ENCODE measurements at places on chromosomes 2 and 18.

DNA sequence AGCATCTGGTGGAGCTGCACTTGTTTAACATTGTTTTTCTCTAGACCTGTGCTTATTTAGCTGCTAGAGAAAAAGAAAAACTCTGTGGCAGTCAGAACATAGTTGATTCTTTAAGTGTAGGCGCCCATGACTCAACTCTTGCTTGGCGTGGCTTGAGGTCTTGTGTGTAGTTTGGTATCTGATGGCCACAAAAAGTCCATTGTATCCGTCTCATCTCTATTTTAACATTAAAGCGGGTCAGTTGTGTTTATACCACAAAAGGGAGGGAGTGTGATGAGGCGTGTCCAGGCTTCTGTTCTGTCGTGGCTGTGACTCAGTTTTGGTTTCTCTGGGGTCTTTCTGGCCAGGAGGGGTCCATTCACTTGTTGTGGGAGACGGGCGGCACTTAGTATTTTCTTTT is 24.2 kb upstream of the UGT1A8 start:
- no peak for DNase-seq

GRCh38 chr2:126253669-126254068 is 402.3 kb upstream of the GYPC start:
- no peak for DNase-seq

GRCh38 chr2:55871637-55872036 is 51.9 kb downstream of the EFEMP1 start:
- DNase-seq: no peak

GRCh38 chr2:238143239-238143951 is 4.9 kb downstream of the KLHL30 start:
- peak; percentile 35 for DNase-seq

GRCh38 chr2:237064203-237065070 is 21.3 kb upstream of the COPS8 start:
- DNase-seq: no peak

DNA sequence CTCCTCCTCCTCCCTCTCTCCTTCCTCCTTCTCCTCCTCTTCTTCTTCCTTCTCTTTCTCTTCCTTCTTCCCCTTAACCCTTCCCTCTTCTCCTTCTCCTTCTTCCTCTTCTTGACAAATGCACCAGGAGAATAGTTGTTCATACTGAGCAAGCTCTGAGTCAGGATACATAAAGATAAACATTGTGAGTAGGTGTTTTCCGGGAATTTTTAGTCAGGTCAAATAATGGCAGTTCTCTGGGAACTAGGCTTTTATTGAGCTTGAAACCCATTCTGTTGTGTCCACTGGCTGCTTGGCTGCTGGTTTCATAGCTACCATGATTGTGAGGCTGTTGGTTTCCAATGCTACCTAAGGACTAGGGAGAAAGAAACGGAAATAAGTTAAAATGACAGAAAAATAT is 1144.7 kb upstream of the DDX18 start:
- DNase-seq: no peak

DNA sequence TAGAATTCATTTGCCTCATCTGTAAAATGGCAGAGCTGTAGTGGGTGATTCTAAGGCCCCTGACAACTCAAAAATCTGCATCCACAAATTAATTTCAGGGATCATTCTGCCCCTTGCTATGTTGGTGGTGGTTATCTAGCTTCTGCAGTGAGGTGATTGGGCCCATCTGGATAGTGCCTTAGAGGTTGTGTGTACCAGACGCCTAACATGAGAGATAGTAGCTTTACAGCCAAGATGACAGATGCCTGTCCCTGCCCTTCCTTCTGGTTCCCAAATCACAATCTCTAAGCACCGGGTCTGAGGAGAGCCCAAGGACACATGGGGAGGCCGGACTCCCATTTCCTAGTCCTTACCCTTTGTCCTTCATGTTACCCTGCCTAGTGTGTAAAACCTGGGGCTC is 51.1 kb upstream of the TNP1 start:
- DNase-seq: no peak

DNA sequence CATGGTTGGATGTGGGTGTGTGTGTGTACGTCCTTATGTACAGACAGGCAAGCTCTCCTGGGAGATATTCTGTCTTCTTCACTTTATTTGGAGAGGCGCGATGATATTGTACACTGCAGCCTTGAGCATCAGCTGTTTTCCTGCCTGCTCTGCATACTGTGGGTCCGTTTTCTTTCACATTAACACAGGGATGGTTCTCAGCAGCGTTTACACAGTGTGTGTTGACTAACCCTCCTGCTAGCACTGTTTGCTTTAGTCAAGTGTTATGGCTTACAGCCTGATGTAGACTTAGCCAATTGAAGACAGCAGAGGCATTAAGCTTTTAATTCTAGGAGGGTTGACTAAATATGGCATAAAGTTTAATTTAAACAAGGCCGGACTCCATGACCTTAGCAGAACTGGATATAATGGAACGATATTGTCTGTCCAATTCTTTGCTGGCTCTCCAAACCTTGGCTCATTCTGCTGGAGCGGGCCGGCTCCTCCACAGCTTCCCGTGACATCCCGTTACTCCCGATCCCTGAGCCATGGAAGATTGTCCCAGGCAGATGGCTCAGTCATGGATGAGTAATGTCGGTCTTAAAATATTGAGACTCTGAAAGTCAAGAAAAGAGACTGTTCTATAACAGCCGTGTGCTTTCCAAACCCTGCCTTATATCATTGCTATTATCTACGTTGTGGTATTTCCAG is 134.7 kb downstream of the TPGS2 start:
- no peak for DNase-seq

GRCh38 chr2:10331702-10332401 is 29.1 kb downstream of the HPCAL1 start:
- DNase-seq: peak; percentile 31

DNA sequence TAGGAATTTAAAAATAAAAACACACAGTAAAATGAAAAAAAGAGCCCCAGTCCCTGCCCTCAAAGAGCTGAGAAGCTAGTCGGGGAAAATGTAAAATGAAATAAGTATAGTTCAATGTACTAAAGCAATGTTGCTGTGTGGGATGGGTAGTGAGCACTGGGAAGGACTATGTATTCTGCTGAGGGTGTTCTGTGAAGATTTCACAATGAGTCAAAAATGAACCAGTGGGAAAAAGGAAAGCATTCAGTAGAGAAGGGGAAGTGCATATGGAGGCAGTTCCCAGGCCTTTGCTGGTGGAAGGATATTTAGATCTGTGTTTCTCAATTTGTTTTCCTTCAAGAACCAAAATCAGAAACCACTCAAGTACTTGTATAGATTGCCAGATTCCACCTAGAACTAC is 1094.7 kb upstream of the KLHL29 start:
- DNase-seq: no peak

GRCh38 chr2:60552078-60552850 is 1.2 kb downstream of the BCL11A start:
- no peak for DNase-seq

GRCh38 chr2:216328347-216328746 is 43.9 kb downstream of the MARCHF4 start:
- no peak for DNase-seq

DNA sequence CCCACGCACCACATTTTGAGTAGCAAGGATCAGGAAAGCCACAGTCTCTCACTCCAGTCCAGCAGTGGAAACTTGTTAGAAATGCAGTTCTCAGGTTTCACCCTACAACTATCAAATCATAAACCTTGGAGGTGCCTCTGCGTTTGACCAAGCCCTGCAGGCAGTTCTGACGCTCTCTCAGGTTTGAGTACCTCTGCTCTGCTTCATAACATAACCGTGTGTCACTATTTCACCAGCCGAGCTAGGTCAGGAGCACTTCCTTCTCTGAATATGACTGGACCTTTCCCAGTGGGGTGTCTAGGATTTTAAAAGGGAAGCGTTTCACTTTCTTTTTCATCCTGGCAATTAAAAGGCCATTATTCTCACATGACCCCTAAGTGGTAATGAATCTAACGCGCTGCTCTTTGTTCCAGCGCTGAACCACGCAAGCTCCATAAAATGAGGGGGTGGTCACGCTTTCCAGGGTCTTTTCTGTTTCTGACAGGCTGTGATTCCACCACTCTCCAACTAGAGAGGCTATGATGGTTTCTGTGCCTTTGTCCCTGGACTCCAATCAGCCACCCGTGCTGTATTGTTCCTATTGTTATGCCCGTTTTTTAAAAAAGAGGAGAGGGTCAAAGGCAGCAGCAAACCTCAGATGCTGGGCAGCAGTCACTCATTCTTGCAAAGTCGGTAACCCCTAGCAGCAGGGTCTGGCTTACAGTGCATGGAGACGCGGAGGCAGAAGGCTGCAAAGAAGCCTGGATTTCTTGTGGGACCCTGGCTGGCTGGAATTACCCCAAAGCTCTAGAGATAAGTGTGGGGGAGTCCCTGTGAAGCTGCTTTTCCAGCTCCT is 75.2 kb upstream of the CTNNA2 start:
- no peak for DNase-seq

- no peak for DNase-seq
These were observed 385.3 kb downstream of the IRS1 start for GRCh38 chr2:226414335-226414734.

DNA sequence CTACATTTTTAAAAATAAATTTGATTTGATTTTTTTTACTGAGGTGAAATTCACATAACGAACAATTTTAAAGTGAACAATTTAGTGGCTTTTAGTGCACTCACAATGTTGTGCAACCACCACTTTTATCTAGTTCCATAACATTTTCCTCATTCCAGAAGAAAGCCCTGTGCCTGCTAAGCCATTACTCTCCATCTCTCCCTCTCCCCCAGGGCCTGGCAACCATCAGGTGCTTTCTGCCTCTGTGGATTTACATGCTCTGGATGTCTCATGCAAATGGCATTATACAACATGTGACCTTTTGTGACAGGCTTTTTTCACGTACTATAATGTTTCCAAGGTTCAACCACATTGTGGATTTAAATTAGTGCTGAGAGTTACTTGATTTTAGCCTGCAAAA is 19.9 kb upstream of the LDLRAD4 start:
- no peak for DNase-seq

DNA sequence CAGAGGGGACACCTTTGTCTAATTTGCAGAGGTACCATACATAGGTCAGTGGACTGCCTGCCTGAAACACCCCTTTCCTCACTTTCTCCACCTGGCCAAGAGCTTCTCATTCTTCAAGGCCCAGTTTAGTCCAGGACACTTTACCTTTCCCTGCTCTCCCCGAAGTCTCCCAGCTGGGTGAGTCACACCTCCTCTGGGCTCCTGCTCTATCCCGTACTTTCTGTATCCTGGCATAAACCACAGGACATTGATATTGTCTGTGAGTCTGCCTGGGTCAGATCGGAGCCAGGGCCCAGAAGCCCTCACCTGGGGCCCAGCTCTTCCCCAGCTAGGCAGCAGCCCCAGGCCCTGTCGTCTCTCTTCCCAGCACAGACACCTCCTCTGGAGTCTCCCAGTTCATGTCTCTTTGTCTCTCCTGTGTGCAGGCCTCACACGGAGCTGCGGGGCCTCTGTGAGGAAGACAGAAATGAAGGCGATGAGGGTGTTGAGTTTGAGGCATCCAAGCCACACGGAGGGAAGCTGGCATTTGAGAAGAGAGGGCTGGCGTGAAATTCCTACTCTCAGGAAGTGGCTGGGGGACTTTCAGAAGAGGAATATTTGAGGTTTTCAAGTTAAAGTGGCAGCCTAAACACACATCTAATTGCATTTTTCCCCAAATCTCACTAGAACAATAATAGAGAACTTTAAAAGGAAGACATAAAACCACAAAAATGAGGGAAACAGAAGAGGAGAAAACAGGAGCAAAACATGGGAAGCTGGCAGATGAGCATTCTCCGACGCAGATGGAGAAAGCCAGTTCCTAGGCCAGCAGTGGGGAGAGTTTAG is 79.6 kb upstream of the LAPTM4A start:
- DNase-seq: no peak

DNA sequence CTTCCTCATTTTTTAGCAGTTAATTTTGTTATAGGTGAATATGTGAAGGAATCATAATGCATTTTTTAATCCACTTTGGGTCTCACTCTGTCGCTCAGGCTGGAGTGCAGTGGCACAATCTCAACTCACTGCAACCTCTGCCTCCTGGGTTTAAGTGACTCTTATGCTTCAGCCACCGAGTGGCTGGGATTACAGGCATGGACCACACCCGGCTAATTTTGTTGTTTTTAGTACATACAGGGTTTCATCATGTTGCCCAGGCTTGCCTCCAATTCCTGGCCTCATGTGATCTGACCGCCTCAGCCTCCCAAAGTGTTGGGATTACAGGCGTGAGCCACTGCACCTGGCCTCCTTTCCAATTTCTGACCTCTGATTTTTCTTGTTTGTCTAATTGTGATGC is 17.7 kb downstream of the SCYGR5 start:
- no peak for DNase-seq

- no peak for DNase-seq
These were observed 101.9 kb downstream of the NOL4 start for GRCh38 chr18:34122724-34123334.

GRCh38 chr18:31100436-31101182 is 1.6 kb downstream of the DSC2 start:
- no peak for DNase-seq

GRCh38 chr2:238174701-238175100 is 15.9 kb downstream of the ERFE start:
- no peak for DNase-seq

DNA sequence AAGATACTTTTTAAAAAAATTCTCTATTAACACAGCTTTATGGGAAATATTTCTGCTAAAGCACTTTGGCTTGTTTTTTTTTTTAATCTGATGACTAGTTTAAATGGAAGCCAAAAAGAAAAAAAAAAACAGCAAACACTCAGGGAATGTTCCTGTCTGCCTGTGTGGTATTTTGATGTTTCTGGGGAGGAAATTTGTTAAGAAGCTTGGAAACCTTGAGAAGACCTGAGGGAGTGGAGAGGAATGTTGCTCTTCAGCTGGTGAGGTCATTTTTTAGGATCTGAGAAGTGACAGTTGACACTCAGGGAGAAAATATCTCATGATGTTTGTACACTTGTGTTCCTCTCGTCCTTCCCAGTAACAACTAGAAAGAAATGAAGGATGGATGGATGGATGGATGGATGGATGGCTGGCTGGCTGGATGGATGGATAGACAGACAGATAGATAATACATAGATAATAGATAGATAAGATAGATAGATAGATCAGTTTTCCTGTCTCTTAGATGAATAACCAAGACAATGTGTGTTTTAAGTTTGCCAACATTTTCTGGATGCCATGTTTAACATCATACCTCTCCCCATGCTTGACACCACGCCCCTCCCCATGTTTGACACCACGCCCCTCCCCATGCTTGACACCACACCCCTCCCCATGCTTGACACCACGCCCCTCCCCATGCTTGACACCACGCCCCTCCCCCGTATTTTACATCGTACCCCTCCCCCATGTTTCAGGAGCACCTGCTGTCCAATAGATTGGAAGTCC is 84.8 kb downstream of the CTIF start:
- no peak for DNase-seq

GRCh38 chr2:207594731-207595130 is 30.5 kb downstream of the METTL21A start:
- no peak for DNase-seq

GRCh38 chr2:195164930-195165329 is 492.1 kb upstream of the SLC39A10 start:
- DNase-seq: no peak

DNA sequence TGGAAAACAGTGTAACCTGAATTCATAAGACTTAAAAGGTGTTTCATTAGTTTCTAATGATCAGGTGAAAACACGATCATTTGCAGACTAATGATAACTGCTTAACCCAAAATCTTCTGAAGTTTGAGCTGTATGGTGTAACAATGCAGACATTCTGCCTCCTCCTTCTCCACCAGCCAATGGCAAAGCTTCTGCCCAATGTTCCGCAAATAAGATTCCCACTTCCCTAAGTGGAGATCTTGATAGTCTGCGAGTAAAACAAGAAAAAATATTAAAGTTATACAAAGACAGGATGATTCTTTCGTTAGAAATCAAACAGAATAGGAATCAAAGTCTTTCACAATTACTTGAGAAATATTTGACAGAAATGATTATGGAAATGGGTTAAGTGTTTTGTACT is 8.1 kb downstream of the C2orf42 start:
- DNase-seq: no peak

GRCh38 chr2:47223980-47224379 is 68.9 kb upstream of the STPG4 start:
- no peak for DNase-seq

Measured in stimulated activated CD4-positive, alpha-beta T cell treated with anti-CD3 and anti-CD28 coated beads, Interleukin-4, amount 100 ng/mL, for 1 hour (primary cell).